Epithelial cell of esophagus (primary cell): ENCODE measurements at places on chromosomes 12 and 14.

DNA sequence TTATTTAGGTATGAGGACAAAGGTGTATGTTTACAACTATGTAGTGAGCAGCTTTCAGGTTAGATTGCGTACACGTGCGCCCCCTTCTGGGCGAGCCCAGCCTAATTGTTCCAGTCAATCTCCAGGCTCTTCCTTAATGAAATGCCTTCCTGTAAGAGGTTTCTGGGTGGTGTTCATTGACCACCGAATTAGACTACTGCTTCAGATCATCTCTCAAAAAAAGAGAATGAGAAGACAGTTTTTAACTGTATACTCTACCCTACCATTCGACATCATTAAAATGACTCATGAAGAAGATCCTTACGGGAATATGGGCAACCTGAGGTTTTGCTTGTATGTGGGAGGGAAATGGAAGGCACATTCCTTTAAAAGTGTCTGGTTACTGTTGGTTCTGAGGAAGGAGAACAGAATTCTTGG is 2.1 kb downstream of the LUM start:
- peak; percentile 69 for DNase-seq

- DNase-seq: no peak
Observed at GRCh38 chr12:114529966-114530365, 124.0 kb upstream of the TBX5 start.

DNA sequence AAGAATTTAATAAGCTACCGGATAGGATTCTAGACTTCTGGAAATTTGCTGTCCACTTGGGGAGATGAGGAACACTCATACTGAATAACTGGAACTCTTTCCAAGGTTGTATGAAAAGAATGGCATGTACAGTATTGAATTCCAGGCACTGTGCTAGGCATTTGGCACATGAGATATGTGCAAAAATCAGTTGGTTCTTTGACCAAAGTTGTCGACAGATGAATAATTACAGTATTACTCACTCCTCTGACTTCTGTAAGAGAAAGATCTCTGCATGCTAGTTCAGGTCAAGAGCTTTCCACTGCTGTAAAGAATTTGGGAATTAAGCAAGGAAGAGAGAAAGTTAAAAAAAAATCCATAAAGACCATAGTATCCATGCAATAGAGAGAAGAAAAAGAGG is 764.7 kb downstream of the BCL11B start:
- peak; percentile 72 for DNase-seq

- DNase-seq: no peak
Observed at GRCh38 chr14:104692939-104693315, 3.5 kb downstream of the INF2 start.

GRCh38 chr12:24560192-24560775 is 388.6 kb downstream of the BCAT1 start:
- no peak for DNase-seq

GRCh38 chr14:61179796-61180398 is 101.2 kb downstream of the TMEM30B start:
- no peak for DNase-seq

GRCh38 chr12:113408756-113409298 is 5.1 kb upstream of the SDS start:
- DNase-seq: no peak

GRCh38 chr14:68451696-68452373 is 341.0 kb downstream of the ZFP36L1 start:
- DNase-seq: no peak

GRCh38 chr14:101033446-101034165 is 130.1 kb upstream of the RTL1 start:
- DNase-seq: no peak

GRCh38 chr14:39303115-39303514 is 69.4 kb downstream of the MIA2 start:
- no peak for DNase-seq

- DNase-seq: peak; percentile 21
Observed at GRCh38 chr12:25236190-25236589, 14.5 kb downstream of the KRAS start.

DNA sequence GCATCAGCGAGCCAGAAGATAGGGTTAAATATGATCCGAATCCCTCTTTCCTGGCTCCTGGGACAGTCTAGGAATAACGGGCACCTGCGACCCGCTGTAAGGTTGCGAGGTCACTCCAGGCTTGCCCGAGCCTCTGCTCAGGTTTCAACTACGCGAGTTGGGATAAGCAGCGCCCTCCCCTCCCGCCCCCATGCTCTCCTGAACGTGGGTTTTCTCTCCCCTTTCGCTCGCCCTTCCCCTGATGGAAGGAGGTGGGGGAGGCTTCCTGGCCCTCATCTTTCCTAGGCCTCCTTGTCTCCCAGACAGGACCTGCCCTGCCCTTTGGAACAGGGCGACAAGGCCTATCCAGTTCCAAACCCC is 753 bp upstream of the ATP5MC2 start:
- no peak for DNase-seq

DNA sequence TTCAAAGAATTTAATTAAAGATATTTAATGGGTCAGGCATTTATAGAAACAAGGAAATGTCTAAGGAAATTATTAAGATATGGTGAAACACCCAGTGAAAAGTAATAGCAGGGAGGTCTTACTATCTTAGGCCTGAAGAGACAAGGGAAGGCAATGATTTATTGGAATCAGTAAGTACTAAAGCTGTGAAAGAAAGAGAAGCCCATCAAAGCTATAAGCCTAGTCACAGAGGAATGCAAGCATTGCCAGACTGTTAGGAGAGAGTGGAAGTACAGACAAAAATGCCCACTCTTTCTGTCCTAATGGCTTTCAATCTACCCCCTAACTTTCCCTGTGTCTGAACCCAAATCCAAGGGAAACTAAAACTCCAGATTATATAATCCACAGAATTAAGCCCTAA is 69.2 kb upstream of the PIK3C2G start:
- no peak for DNase-seq

- DNase-seq: no peak
Observed at GRCh38 chr12:87794854-87795253, 234.3 kb downstream of the C12orf50 start.

DNA sequence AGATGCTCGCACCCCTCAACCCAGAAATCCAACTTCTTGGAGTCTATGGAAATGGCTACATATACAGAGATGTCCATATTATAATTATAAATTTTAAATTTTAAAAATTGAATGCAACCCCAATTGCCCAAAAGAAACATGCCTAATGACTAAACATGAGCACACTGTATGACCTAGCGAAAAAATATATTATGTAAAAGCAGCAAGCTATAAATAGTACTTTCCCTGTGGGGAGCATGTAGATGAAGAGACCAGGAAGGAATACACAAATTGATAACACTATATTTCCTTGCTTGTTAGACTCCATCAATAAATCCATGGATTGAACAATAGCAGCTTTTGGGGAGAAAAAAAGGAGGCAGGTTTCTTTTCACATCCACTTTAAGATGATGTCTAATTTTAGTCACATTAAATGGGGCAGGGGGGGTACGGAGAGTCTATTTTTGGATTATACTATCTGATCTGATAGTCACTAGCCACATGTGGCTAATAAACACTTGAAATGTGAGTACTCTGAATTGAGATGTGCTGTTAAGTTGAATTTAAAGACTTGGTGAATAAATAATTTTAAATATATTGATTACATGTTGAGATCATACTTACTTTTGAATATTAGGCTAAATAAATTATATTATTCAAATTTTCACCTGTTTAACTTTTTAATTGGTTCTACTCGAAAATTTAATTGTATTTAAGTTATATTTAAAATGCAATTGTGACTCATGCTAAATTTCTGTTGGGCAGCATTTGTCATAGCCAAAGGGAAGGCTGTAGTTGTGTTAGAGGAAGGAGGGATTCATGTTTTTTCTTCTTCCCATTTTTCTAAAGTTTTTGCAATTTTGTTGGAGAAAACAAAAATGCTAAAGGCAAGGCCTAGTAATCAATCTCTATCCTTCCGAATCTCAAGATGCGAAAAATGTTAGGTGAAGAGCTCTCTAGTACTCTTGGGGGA is 17.5 kb downstream of the MAX start:
- no peak for DNase-seq
